Stomach (tissue), 19 donors: ENCODE measurements at places on chromosomes 16 and 17. TPM values are rescaled to one million over a fixed set of nuclear protein-coding genes. Genes with fewer than 3 reads are reported as not detected.

Gene FLII
- total RNA-seq, result 107 TPM

Gene TOX3
- 14.2 TPM for total RNA-seq

- H3K27ac ChIP-seq, result no peak overlapping the region
- DNase-seq, result no peak
- no peaks in the 10 kb centered on the region for H3K36me3 ChIP-seq
- H3K4me1 ChIP-seq, result peaks cover 1% of the 10 kb centered on the region
- peaks cover 28% of the 10 kb centered on the region for H3K27me3 ChIP-seq
These were observed 4.8 kb upstream of the VAC14 start for GRCh38 chr16:70805787-70806186.

Gene MYH2
- total RNA-seq, result not detected

Gene CDH11
- total RNA-seq, result 4.1 TPM
